ENCODE measurements at places on chromosomes 7 and 10. TPM values are rescaled to one million over a fixed set of nuclear protein-coding genes. Genes with fewer than 3 reads are reported as not detected.

- DNase-seq: no peak
- no peaks in the 10 kb centered on the region for H3K27me3 ChIP-seq
- H3K27ac ChIP-seq: peak overlapping the region; percentile 32
- no peaks in the 10 kb centered on the region for H3K36me3 ChIP-seq
- no peak overlapping the region for H3K4me3 ChIP-seq
These were observed 50.1 kb downstream of the TNS3 start for GRCh38 chr7:47531584-47532492.

- no peak for DNase-seq
- no peak overlapping the region for H3K27ac ChIP-seq
- H3K27me3 ChIP-seq: no peaks in the 10 kb centered on the region
- no peaks in the 10 kb centered on the region for H3K36me3 ChIP-seq
These were observed 227.9 kb upstream of the SHH start for GRCh38 chr7:156039971-156040677.

GRCh38 chr7:6436385-6436685 is 11.4 kb downstream of the DAGLB start:
- H3K27me3 ChIP-seq: no peaks in the 10 kb centered on the region
- no peak overlapping the region for H3K27ac ChIP-seq

DNA sequence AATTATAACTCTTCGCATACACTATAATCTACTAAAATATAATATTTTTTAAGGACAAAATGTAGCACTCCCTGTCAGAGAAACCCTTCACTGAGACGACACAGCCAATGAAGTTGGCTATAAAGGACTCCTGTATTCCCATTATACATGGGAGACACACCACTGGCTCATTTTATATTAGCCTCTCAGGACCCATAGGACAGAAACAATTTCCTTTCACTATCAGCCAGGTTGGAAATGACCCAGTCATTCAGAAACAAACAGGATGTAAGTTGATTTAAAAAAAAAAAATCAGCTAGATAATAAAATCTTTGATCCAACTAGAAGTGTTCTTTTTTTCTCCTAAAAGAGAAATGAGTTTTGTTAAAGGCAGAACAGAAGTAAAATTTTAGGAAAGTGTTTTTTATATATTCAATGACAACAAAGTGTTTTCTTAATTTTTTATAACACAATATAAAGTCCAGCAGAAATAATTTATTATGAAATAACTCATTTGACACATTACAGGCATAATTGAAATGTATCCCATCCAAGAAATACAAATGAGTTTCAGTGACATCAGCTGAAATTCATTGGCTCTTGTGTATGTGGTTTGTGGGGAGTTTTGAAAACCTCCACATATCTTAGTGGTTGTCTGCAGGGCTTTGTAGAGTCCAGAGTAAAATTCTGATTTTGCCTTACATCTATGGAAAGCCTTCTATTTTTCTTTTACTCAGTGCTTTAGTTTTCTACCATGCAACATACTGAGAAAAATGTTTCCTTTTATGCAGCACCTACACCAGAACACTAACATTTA is 64.1 kb downstream of the CTTNBP2 start:
- no peak overlapping the region for H3K27ac ChIP-seq
- no peak overlapping the region for H3K4me3 ChIP-seq
- H3K4me1 ChIP-seq: peaks cover 11% of the 10 kb centered on the region
- no peaks in the 10 kb centered on the region for H3K36me3 ChIP-seq

DNA sequence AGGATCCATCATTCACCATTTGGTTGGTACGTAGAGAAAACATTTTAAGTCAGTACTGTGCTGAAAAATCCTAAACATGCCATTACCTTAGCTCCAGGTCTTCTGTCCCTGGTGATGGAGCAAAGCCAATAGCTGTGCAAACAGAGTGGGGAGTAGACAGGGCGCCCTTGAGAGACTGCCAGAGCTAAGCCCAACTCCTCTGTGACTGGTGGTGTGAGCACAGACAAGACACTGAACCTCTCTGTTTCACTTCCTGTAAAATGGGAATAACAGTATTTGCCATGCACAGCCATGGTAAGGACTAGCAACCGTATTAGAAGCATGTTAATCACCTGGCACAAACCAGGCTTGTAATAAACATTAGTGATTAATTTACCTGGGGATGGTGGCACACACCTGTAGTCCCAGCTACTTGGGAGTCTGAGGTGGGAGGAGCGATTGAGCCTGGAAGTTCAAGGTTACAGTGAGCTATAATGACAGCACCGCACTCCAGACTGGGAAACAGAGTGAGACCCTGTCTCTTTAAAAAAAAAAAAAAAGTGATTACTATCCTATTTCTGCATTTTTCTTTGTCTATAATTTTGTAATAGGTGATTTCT is 28.7 kb downstream of the LYZL1 start:
- H3K27me3 ChIP-seq: no peaks in the 10 kb centered on the region
- no peaks in the 10 kb centered on the region for H3K36me3 ChIP-seq
- peak overlapping the region; percentile 44 for H3K27ac ChIP-seq
- peaks cover 16% of the 10 kb centered on the region for H3K4me1 ChIP-seq
- no peak overlapping the region for H3K4me3 ChIP-seq

DNA sequence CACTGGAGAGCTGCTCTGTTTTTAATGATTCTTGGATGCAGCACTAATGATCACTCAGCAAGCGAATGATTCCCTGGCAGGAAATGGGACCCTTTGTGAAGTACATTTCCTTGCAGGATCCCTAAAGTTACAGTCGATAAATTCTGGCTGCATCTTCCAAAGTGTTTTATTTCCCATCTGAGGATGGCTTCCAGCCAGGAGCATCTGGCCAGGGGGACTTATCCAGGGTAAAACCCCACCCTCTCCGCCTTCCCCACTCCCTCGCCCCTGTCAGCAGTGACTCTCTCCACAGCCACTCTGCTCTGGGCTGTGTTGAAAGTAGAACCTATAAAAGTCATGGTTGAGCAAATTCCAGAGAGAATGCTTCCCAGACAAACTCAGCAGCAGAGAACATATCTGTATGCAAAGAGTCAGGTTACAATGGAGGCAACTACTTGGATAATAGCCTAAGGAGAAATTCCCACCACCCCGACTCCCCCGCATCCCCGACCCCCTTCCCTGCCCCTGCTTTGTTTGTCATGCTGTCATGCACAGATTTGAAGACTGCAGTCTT is 111.0 kb upstream of the ANLN start:
- H3K4me1 ChIP-seq: peaks cover 56% of the 10 kb centered on the region
- H3K36me3 ChIP-seq: no peaks in the 10 kb centered on the region
- no peaks in the 10 kb centered on the region for H3K27me3 ChIP-seq
- DNase-seq: peak; percentile 85
- H3K4me3 ChIP-seq: no peak overlapping the region

GRCh38 chr7:106841896-106842390 is 23.1 kb upstream of the PIK3CG start:
- no peak overlapping the region for H3K27ac ChIP-seq
- no peak overlapping the region for H3K4me3 ChIP-seq
- no peaks in the 10 kb centered on the region for H3K36me3 ChIP-seq
- H3K4me1 ChIP-seq: no peaks in the 10 kb centered on the region
- DNase-seq: no peak
- H3K27me3 ChIP-seq: peaks cover 14% of the 10 kb centered on the region

DNA sequence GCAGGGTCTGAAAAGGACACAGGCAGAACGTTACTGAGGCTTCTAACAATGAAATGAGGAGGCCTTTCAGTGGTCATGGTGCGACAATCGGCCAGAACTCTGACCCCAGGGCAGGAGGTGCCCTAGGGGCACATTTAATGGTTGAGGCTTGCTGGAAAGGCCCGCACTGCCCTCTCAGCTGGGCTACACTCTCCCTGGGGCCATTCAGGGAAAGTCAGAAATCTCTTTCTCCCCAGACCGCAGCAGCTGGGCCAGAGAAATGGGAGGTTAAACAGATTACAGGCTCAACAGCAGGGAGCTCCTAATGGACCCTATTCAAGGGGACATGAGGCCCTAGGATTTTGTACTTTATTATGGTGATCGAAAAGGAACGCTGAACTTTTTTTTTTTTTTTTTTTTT is 85.6 kb upstream of the FGFR2 start:
- H3K36me3 ChIP-seq: no peaks in the 10 kb centered on the region
- DNase-seq: no peak
- H3K4me1 ChIP-seq: peaks cover 13% of the 10 kb centered on the region
- H3K27me3 ChIP-seq: no peaks in the 10 kb centered on the region

GRCh38 chr7:55237156-55237893 is 127.8 kb upstream of the LANCL2 start:
- H3K36me3 ChIP-seq: no peaks in the 10 kb centered on the region
- no peaks in the 10 kb centered on the region for H3K4me1 ChIP-seq
- no peak overlapping the region for H3K4me3 ChIP-seq
- no peaks in the 10 kb centered on the region for H3K27me3 ChIP-seq
- DNase-seq: no peak
- no peak overlapping the region for H3K27ac ChIP-seq

DNA sequence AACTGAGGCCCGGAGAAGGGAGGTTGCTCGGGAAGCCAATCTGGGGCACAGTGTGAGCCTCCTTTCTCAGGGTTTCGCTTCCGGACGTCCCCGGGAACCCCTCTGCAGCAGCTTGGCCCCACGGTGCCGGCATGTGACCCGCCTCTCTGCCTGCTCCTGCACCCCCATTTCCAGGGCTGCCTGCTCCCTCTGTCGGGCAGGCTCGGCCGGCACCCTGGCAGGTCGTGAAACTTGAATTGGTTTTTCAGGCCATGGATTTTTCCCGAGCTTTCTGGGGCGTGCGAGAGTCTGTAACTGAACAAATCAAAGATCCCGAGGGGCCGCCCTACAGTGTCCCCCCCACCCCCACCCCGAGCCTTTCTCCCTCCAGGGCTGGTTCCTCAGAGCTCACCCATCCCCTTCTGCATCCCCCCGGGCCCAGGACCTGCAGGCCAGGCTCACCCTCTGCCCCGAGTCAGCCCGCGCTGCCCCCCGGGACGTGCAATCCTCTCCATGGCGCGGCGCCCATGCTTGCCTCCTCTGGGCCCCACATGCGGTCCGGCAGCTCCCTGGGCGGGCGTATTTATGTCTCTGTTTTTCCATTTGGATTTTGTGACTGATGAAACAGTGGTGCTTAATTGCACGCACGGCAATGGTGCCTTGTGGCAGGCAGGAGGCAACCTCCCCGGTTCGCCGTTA is 58.1 kb downstream of the UNCX start:
- peaks cover 9% of the 10 kb centered on the region for H3K4me1 ChIP-seq
- H3K36me3 ChIP-seq: no peaks in the 10 kb centered on the region
- peaks cover 35% of the 10 kb centered on the region for H3K27me3 ChIP-seq
- H3K27ac ChIP-seq: no peak overlapping the region
- no peak for DNase-seq

GRCh38 chr7:30247541-30248401 is 36.6 kb upstream of the ZNRF2 start:
- peaks cover under 1% of the 10 kb centered on the region for H3K4me1 ChIP-seq
- H3K4me3 ChIP-seq: no peak overlapping the region
- no peaks in the 10 kb centered on the region for H3K36me3 ChIP-seq
- DNase-seq: no peak

The NPC1L1 gene
- 20.6 TPM for total RNA-seq

The SLC13A4 gene
- total RNA-seq: not detected
